Esophagus muscularis mucosa (tissue), 4 donors: ENCODE measurements at places on chromosomes 2 and 18. TPM values are rescaled to one million over a fixed set of nuclear protein-coding genes. Genes with fewer than 3 reads are reported as not detected.

DNA sequence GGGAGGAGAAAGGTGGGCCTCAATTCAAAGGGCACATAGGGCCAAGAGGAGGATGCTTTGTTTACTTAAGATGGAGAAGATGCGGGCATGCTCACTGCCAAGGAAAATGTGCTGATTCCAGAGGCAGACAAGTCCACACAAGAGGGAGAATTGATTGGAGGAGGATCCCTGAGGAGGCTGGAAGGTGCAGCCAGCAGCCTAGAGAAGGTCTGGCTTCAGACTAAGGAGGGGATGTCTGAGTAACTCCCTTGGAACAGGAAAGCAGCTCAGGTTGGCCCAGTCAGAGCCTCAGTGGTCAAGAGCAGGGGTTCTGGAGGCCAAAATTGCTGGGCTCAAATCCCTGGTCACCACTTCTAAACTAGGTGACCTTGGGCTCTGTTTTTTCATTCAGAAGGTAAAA lies 265.5 kb upstream of the NCKAP5 start:
- H3K4me3 ChIP-seq, result no peak overlapping the region
- H3K27ac ChIP-seq, result no peak overlapping the region
- no peaks in the 10 kb centered on the region for H3K36me3 ChIP-seq
- H3K4me1 ChIP-seq, result no peaks in the 10 kb centered on the region

- H3K36me3 ChIP-seq, result no peaks in the 10 kb centered on the region
- peak; percentile 79 for DNase-seq
- no peak overlapping the region for H3K27ac ChIP-seq
- H3K4me1 ChIP-seq, result no peaks in the 10 kb centered on the region
- no peaks in the 10 kb centered on the region for H3K27me3 ChIP-seq
- H3K4me3 ChIP-seq, result no peak overlapping the region
Measured at GRCh38 chr2:12778369-12778768, 61.6 kb downstream of the TRIB2 start.

DNA sequence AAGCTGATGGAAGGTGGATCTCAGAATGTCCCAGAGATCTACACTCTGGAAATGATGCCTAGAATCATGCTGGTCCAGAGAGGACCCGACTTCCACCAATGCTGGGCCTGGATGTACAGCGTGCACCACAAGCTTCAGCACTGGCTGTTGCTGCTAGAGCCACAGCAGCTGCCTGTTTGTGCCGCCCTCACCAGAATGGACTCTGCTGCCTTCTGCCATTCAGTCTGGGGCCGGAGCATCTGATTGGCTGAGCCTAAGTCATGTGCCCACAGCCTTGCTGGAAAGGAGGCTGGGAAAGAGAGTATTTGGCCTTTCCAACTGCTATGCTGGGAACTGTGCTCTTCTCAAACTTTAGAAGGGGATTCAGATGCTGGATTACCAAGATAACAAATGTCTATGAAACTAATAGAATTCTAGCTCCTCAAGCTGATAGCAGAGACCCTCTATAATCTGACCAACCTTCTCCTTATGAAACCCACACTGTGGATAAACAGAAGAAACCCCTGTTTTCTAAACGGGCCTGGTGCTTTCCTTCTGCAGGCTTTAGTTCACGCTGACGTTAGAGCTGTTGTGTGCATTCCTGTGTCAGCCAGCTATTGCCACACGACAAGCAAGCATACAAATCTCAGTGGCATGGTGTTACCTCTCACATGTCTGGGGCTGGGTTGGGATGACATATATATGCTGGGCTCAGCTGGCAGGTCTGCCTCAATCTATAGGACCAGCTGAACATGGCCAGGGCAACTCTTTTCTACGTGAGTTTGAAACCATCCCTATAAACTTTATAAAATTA lies 4.1 kb upstream of the LOXHD1 start:
- H3K36me3 ChIP-seq, result no peaks in the 10 kb centered on the region
- no peak overlapping the region for H3K27ac ChIP-seq
- H3K27me3 ChIP-seq, result no peaks in the 10 kb centered on the region
- H3K4me1 ChIP-seq, result peaks cover 2% of the 10 kb centered on the region
- no peak overlapping the region for H3K4me3 ChIP-seq
- DNase-seq, result no peak

GRCh38 chr2:62409442-62409841 lies 96.6 kb downstream of the TMEM17 start:
- H3K4me3 ChIP-seq, result no peak overlapping the region
- no peaks in the 10 kb centered on the region for H3K36me3 ChIP-seq
- no peaks in the 10 kb centered on the region for H3K27me3 ChIP-seq

- no peaks in the 10 kb centered on the region for H3K4me1 ChIP-seq
- no peak for DNase-seq
- no peaks in the 10 kb centered on the region for H3K36me3 ChIP-seq
- H3K27me3 ChIP-seq, result peaks cover 13% of the 10 kb centered on the region
Measured at GRCh38 chr2:230893338-230893737, 28.6 kb downstream of the ITM2C start.

DNA sequence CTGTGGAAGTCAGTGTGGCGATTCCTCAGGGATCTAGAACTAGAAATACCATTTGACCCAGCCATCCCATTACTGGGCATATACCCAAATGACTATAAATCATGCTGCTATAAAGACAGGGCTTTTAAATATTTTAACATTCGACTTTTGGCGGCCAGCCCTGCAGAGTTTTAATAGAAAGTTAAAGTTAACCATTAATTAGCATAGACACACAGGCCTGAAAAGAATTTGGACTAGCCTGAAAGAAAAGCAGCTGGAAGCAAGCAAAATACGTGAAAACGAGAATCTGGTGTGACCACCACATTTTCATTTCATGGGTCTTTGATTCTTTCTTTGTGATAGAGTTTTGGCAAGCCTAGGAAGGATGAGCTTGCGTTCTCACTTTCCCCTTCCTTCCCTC lies 184.0 kb downstream of the SCG2 start:
- no peak overlapping the region for H3K4me3 ChIP-seq
- H3K36me3 ChIP-seq, result no peaks in the 10 kb centered on the region
- no peaks in the 10 kb centered on the region for H3K27me3 ChIP-seq
- DNase-seq, result no peak

GRCh38 chr2:143336719-143337210 lies 207.5 kb downstream of the ARHGAP15 start:
- no peaks in the 10 kb centered on the region for H3K36me3 ChIP-seq
- H3K4me3 ChIP-seq, result no peak overlapping the region
- no peaks in the 10 kb centered on the region for H3K4me1 ChIP-seq

- no peaks in the 10 kb centered on the region for H3K27me3 ChIP-seq
- H3K27ac ChIP-seq, result no peak overlapping the region
- no peaks in the 10 kb centered on the region for H3K36me3 ChIP-seq
- H3K4me1 ChIP-seq, result peaks cover 4% of the 10 kb centered on the region
- no peak for DNase-seq
Measured at GRCh38 chr18:10299643-10300042, 154.8 kb upstream of the APCDD1 start.

DNA sequence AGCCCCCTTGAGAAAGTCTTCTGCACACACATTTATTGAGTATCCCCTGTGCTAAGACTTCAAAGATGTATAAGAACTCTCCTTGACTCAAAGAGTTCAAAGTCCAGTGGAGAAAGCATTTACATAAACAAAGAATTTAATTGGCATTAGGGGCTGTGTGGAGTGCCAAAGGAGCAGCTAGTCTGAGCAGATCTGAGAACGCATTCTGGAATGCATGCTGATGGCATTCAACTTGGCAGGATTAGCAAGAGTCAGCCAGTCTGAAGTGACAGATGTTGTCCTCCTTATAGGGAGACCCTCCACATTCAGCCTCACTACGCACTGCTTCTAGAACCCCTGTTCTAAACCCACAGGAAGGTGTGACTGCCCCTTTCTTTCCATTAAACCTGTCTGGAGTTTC lies 191.5 kb downstream of the RAD51AP2 start:
- DNase-seq, result peak; percentile 42
- H3K27me3 ChIP-seq, result no peaks in the 10 kb centered on the region
- no peak overlapping the region for H3K4me3 ChIP-seq
- no peaks in the 10 kb centered on the region for H3K4me1 ChIP-seq

GRCh38 chr2:26674771-26675170 lies 17.8 kb upstream of the KCNK3 start:
- H3K4me1 ChIP-seq, result no peaks in the 10 kb centered on the region
- H3K27ac ChIP-seq, result no peak overlapping the region
- H3K4me3 ChIP-seq, result no peak overlapping the region
- no peaks in the 10 kb centered on the region for H3K27me3 ChIP-seq

DNA sequence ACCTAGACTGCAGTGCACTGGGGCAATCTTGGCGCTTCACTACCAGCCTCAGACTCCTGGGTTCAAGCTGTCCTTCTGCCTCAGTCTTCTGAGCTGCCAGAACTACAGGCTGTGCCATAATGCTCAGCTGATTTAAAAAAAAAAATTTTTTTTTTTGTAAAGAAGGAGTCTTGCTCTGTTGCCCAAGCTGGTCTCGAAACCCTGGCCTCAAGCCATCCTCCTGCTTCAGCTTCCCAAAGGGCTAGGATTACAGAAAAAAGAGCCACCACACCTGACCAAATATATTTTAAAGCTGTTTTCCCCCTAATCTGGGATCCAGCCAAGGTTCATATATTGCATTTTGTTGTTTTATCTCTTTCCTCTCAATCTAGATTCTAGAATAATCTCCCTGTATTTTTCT lies 82.2 kb downstream of the RAB31 start:
- H3K4me1 ChIP-seq, result peaks cover 7% of the 10 kb centered on the region
- no peak overlapping the region for H3K27ac ChIP-seq
- H3K27me3 ChIP-seq, result no peaks in the 10 kb centered on the region
- no peak overlapping the region for H3K4me3 ChIP-seq

Gene CYBRD1
- 181 TPM for total RNA-seq

DNA sequence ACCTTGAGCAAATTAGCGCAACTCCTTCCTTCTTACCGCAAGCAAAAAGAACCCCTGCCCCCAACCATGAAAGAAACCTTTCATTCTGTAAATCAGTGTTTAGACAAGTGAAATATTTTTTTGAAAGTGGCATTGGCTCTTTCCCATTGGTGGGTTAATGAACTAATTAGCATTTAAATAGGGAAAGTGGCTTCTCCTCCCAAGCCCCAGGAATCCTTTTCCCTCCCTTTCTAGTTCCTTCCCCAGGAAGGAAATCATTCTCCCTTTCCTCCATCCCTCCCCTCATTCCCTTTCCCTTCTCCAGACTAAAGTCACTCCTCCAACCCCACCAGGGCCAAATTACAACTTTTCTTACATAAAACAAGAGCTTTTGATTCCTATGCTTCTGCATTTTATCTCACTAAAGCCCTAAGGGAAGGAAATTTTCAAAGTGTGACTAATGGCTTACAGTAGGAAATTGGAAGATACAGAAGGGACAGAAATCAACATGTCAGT lies 22.9 kb upstream of the TYMS start:
- no peaks in the 10 kb centered on the region for H3K36me3 ChIP-seq
- H3K4me1 ChIP-seq, result no peaks in the 10 kb centered on the region
- H3K4me3 ChIP-seq, result no peak overlapping the region
- H3K27ac ChIP-seq, result no peak overlapping the region
- DNase-seq, result no peak

Gene ASPRV1
- 1.2 TPM for total RNA-seq

Gene PEX13
- 21.0 TPM for total RNA-seq

Gene CDH2
- total RNA-seq, result 17.4 TPM

DNA sequence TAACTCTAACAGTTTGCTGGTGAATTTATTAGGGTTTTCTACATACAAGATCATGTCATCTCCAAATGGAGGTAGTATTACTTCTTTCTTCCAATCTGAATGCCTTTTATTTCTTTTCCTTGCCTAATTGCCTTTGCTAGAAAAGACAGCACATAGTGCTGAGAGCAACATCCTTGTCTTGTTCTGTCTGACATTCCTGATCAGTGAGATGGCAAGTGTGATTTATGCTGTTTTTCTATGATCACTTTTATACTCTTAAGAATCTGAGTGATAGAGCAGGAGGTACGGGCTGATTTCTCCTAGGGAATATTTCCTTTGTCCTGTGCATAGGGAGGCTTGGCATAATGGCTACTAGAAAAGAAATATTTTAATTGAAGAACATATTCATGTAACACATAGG lies 17.3 kb downstream of the LYPD6B start:
- H3K4me1 ChIP-seq, result no peaks in the 10 kb centered on the region
- no peaks in the 10 kb centered on the region for H3K27me3 ChIP-seq
- no peak overlapping the region for H3K27ac ChIP-seq
- no peaks in the 10 kb centered on the region for H3K36me3 ChIP-seq
- no peak overlapping the region for H3K4me3 ChIP-seq

DNA sequence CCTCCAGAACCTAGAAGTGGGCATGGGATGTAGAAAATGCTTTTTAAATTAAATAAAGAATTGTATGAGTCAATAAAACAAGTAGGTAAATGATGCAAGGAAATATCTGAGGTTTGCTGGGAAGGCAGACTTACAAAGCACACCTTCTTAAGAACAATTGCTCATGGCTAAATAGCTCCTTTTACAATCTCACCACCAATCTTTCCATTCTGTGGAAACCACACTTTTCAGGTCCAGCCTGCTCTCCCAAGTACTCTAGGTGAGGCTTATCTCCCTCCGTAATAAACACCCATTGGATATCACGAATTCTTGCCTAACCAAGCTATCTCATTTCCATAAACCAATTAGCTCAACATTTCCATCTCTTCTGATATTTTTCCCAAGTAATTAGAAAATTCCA lies 91.5 kb upstream of the SLC8A1 start:
- no peaks in the 10 kb centered on the region for H3K27me3 ChIP-seq
- no peak overlapping the region for H3K4me3 ChIP-seq
- H3K36me3 ChIP-seq, result no peaks in the 10 kb centered on the region
- DNase-seq, result no peak

Gene TMEM169
- 0.50 TPM for total RNA-seq

DNA sequence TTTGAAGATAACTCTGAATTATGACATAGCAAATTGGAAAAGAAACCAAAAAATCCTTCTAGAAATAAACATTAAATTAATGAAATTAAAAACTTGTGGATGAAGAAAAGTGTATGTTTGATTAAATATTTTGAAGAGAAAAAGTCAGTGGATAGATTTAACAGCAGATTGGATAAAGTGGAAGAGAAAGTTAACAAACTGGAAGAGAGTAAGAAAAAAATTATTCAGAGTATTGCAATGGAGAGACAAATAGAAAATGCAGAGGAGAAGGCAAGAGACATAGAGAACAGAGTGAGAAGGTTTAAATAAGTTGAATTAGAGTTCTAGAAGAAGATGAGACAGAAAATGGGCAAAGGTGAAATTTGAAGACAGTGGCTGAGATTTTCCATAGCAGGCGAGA lies 162.8 kb downstream of the DIS3L2 start:
- no peak overlapping the region for H3K27ac ChIP-seq
- no peaks in the 10 kb centered on the region for H3K36me3 ChIP-seq
- H3K27me3 ChIP-seq, result no peaks in the 10 kb centered on the region
- H3K4me3 ChIP-seq, result no peak overlapping the region
- no peaks in the 10 kb centered on the region for H3K4me1 ChIP-seq
- DNase-seq, result no peak

Gene OTOS
- total RNA-seq, result not detected

DNA sequence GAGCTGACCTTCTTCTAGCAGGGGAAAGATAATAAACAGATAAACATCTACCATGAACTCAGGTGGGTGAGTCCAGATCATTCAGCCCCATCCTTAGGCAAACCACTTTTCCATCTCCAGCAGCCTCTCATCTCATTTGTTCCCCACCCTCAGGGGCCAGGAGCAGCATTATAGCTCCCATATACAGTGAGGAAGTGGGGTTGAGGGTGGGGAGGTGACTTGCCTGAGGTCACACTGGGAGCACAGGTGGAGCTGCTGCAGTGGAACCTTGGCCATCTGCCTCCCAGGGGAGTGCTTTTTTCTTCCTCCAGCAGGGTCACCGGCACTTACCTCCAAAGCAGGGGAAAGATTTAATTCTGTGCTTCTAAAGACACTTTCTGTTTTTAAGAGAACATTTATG lies 212.5 kb upstream of the SMAD2 start:
- no peaks in the 10 kb centered on the region for H3K36me3 ChIP-seq
- no peak overlapping the region for H3K4me3 ChIP-seq
- no peaks in the 10 kb centered on the region for H3K27me3 ChIP-seq
- H3K4me1 ChIP-seq, result peaks cover 11% of the 10 kb centered on the region
